ENCODE measurements at places on chromosomes 7 and 10.

- peak; percentile 19 for DNase-seq
These were observed 2.0 kb upstream of the SFTPA2 start for GRCh38 chr10:79562135-79562756.

DNA sequence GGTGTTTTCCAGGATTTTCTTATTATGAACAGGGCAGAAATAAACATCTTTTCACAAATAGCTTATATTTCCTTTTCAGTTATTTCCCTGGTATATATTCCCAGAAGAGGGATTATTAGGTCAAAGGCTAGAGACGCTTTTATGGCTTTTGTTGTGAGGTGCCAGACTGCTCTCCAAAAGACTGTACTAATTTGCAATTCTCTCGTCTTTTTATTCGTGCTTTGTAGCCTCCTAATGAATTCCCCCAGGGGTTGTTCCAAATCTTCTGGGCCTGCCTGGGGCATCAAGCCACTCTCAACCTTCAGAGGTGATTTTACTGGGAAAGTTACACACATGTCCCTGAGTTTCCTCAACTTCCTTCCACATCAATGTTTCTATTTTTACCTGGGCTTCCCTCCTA, 34.0 kb upstream of the R3HCC1L start:
- no peak for DNase-seq

DNA sequence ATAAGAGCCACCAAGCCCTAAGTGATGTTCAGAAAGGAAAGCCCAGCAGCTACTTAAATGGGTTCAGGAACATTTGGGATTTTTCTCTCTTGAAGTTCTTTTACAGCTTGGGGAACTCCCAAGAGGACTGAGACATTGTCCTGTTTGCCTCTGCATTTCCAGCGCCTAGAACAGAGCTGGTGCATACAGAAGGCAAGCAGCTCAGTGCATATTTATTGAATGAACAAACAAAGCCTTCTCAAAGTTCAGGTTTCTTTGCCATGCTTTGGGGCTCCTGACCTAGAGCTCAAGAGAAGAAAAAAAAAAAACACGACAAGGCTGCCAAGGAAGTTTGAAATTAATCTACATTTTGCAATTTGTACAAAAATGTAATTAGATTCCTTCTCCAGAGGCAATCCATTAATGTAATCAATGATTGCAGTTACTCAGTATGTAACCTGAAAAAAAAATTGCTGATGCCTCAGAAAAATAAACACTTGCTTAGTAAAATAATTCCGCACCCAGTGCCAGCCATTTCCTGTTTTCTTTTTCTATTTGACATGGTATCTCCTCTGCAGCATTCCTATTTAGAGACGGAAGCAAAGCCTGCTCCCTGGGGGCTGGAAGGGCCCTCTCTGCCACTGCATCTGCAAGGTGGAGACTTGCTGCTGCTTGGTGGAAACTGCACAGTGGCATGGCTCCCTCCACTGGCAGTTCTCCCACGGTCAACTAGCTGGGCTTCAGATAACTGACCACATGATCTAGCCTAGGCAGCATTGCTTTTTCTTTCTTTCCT, 157.3 kb downstream of the TMEM178B start:
- no peak for DNase-seq

DNA sequence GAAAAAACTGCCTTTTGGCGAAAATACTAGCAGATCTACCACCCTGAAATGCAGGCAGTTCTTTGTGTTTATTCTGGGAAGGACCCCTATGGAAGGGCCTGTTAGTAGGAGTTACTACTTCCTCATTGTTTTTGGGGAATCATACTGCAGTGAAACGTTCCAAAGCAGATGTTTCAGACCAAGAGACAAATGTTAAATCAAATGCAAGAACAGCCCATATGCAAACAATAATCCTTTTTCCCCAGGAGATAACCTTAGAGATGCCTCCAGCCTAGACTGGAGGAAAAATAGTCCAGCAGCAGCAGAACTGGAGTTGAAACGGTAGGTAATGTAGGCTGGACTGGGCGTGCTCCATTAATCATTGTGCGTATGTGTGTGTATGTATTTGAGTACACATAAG, 65.9 kb upstream of the VWDE start:
- DNase-seq: no peak

DNA sequence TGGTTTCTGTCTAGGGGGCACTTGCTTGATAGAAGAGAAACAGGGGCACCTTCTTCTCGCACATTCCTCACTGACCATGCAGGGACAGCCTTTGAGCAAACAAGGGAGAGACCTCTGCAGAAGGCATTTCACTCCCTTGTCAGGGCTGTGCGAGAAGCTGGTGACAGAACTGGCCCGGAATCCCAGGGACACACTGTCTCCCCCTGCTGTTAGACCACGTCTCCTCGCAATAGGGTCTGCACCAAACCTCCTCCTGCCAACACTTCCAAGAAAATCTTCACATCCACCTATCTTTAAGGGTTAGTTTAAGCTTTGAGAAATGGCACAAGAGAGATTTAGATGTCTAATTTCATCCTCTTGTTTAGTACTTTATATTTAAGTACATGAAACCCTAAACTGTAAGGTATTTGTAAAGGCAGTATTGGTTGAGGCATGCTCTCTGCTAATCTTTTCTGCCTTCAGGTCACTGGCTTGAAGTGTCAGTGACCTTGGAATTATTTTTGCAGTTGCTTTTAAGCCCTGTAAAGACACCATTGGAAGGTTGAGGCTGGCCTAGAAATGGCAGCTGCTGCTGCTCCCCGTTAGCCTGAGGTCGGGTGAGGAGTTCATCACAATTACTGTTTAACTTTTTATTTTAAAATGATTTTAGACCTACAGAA, 37.0 kb downstream of the RBM20 start:
- no peak for DNase-seq

- no peak for DNase-seq
These were observed 38.4 kb downstream of the SVIL start for GRCh38 chr10:29596356-29596755.

- DNase-seq: no peak
These were observed 100.1 kb downstream of the HIP1 start for GRCh38 chr7:75638594-75639070.

DNA sequence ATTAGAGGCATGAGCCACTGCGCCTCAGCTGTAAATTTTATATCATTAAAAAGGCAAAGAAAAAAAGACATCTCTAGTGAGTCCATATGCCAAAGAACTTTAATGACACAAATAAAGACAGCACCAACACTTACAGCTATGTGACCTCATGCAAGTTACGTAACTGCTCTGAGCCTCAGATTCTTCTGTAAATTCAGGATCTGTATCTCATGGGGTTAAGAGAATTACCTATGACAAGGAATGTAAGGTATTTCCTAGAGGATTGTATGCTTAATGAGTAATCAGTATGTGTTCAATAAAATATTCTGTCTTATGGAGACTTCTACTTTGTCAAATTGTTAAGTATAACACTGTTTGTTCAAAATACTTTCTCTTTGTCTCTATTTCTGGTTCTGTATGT, 274.0 kb upstream of the GLI3 start:
- no peak for DNase-seq

- DNase-seq: no peak
These were observed 11.1 kb upstream of the MDFIC start for GRCh38 chr7:114910787-114911186.

- DNase-seq: no peak
These were observed 126.4 kb downstream of the GNAT3 start for GRCh38 chr7:80385508-80385907.

- no peak for DNase-seq
These were observed 30.9 kb downstream of the SORCS1 start for GRCh38 chr10:107133656-107134055.

DNA sequence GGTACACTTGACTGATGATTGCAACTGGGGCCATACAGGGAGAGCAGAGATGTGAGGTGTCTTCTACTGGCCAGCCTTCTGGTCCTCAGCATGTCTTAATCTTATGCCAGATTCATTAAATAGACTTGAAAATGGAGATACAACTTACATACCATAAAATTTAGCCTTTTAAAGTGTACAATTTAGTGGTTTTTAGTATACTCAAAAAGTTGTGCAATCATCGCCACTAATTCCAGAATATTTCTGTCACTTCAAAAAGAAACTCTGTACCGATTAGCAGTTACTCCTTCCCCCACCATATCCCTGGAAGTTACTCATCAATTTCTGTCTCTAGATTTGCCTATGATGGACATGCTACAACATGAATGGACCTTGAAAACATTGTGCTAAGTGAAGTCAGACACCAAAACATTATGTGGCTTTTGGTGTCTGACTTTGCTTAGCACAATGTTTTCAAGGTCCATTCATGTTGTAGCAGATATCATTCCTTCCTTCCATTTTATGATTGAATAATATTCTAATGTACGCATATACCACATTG, 53.0 kb downstream of the SH2D4B start:
- DNase-seq: no peak

- DNase-seq: no peak
These were observed 594.2 kb downstream of the IPMK start for GRCh38 chr10:57673446-57673960.

- DNase-seq: no peak
These were observed 38.6 kb upstream of the SH2B2 start for GRCh38 chr7:102248081-102248455.

- no peak for DNase-seq
These were observed 88.3 kb upstream of the CACUL1 start for GRCh38 chr10:118842843-118843624.

DNA sequence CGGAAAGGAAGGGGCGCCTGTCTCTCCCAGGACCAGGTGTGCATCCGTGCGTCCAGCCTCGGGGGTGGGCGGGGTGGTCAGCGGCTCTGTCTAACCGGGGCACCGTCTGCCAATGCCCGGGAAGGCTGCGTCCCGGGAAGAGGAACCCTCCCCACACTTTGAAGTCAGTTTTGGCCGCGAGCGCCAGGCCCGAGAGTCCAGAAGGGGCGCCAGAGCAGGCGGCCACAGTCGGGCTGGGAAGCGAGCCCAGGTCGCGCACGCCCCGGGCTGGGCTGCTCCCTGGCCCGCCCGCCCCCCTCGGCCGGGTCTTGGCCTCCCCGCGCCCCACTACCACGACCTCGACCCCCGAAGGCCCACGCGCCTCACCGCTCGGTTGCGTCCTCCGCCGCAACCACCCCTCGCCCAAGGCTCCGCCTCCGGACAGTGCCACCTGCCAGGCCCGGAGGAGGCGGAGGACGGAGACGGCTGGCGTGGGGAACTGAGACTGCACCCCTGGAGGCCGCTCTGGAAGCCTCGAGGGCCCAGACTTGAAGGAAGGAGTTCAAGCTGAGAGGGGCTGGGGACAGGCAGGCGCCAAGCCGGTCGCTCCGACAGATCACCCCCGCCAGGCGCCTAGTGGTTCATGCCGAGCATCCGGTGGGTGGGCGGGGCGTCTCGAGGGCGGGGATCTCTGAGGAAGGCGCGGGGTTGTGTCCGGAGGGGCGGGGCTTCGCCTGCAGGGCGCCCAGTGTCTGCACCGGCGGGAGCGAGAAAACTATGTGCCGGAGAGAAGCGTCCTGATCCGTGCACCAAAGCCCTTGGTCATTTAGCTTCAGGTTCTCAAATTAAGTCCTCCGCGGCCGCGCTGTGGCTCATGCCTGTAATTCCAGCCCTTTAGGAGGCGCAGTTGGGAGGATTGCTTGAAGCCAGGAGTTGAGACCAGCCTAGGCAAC, at the start of gene BRAT1:
BRAT1 (minus strand) TSS at position 404 of the 932 bp plus-strand sequence. CDS start 1,093 bp downstream, outside the sequence.
- DNase-seq: peak; percentile 94

DNA sequence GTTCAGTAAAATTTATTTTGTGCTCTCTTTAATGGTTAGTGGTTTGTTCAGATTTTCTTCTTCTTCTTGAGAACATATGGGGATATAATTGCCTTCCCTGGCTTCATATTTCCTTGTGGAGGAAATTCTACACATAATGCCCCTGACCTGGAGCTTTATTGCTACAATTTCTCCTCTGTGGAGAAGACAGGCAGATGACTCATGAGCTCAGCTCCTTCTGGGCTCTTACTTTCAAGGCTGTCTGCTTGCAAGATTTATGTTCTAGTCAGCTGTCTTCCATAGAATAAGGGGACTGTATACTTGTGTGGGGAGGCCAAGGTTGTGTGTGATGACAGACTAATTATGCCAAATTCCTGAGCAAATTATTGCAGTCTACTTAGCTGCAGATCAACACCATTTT, 1.6 kb downstream of the LRRD1 start:
- no peak for DNase-seq

- no peak for DNase-seq
These were observed 320.5 kb downstream of the BBS9 start for GRCh38 chr7:33449847-33450246.

Data from amniotic stem cell (primary cell).